ENCODE measurements at places on chromosomes 11 and 22.

GRCh38 chr11:112744041-112744440, 217.2 kb upstream of the NCAM1 start:
- DNase-seq: no peak

GRCh38 chr11:36015799-36016198, 71.9 kb downstream of the LDLRAD3 start:
- DNase-seq: no peak

GRCh38 chr22:20229916-20230775, 38.0 kb downstream of the RTN4R start:
- no peak for DNase-seq

GRCh38 chr11:102413497-102413896, 39.1 kb downstream of the TMEM123 start:
- DNase-seq: peak; percentile 31

- DNase-seq: no peak
These were observed 133.0 kb downstream of the SNX19 start for GRCh38 chr11:130783323-130783722.

GRCh38 chr22:28759861-28760560, 12.5 kb upstream of the CCDC117 start:
- DNase-seq: no peak

DNA sequence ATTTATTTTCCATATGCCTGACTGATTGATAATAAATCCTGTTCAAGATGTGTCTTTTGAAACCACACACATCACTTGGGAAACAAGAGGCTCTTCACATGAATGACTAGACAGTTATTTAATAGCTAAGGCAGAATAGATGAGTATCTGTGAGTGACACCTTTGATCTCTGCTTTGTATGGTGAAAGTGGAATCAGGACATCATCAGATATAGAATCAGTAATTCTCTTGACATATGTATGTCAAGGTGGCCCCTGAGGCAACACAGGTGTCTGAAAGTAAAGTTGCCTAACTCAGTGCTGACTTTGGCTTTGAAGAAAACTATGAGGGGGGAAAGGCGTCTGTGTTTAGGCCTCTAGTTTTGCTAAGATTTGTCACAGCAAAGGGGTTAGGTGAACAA, 11.5 kb upstream of the CASP4 start:
- no peak for DNase-seq

DNA sequence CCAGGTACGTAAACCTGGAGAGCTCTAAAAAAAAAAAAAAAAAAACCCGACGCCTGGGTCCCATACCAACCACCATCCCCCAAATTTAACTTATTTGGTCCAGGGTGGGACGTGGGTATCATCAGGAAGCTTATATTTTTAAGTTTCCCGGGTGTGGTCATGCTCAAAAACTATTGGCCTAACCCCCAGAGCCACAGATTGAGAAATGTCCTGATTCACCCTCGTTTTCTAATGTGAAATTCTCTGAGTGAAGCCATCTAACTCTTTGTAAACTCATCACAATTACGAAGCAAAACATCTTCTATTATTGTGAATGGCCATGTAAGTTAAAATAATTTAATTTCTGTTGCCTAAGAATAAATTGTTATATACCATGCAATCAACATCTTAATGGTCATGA, 29.6 kb downstream of the PAK1 start:
- DNase-seq: no peak

DNA sequence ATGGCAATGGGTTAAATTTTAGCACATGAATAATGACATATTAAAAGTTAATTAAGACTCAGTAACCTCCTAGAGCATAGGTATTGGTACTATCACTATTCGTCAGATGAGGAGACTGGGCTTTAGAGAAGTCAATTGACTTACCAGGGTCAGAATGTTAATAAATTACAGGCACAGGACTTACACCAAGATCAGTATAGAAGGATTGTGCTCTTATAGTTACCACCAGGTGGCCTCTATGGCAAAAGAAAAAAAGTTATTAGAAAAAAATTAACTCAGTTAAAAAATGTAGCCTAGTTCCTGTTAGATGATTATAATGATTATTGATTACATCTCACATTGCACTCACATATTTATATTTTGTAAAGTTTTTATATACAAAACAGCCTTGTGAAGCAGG, 1163.7 kb downstream of the FAM181B start:
- no peak for DNase-seq

GRCh38 chr22:29635734-29636357, 32.4 kb downstream of the NF2 start:
- no peak for DNase-seq

GRCh38 chr11:63892228-63892627, 24.7 kb downstream of the RCOR2 start:
- no peak for DNase-seq

DNA sequence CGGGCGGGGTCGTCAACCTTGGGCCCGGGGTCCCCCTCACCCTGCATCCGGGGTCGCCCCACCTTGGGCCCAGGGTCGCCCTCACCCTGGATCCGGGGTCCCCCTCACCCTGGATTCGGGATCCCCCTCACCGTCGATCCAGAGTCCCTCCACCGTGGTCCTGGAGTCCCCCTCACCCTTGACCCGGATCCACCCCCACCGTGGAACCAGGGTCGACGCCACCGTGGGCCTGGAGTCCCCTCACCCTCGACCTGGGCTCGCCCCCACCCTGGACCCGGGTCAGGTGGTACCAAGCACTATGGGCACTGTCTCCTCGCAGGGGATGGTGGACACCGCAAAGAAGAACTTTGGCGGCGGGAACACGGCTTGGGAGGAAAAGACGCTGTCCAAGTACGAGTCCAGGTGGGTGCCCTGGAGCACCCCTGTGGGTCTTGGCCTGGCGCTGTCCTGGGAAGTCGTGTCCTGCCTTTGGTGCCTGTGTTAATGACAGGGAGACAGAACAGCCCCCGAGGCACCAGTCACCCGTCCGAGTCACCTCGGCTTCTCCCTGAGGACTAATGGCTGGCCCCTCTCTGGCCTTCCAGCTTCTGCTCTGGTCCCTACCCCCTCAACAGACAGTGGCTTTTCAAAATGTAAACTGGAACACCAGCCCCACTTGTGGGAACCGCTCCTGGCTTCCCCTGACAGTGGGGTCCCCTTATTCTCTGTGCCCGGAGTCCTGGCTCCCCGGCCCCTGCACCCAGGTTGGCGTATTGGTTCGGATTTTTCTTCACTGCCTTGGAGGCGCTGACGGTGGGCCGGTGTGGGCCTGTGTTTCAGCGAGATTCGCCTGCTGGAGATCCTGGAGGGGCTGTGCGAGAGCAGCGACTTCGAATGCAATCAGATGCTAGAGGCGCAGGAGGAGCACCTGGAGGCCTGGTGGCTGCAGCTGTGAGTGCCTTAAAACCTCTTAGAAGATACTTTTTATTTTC, 762 bp downstream of the CRELD2 start:
- no peak for DNase-seq

DNA sequence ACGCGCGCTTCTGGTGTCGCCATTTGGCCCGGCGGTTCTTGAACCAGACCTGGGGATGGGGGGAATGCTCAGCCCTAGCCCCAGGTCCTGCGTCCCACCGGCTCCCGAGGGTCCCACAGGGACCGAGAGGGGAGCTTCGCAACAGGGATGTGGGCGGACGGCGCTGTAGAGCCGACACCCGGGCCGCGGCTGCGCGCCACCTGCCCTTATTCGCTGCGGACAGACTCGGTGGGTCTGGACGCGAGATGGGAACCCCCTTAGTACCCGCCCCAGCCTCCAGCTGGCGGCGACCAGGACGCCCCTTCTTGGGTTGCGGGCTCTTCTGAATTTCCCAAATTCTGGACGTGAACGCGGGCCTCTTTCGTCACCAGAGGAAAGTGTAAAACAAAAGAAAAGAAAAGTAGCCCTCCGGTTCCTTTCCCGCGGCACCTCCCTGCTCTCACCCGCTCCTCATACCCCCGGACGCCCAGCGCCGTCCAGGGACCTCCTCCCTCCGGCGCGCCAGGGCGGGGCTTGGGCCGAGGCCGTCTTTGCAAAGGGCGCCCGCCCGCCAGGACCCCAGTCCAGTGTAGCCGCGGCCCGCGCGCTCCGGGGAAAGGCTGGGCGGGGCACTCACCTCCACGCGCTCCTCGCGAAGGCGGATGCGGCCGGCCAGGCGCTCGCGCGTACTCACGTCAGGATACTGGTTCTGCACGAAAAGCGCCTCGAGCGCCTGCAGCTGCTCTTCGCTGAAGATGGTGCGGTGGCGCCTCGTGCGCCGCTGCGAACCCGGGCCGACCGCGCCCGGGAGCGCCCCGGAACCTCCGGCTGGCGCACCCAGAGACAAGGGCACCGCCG, 827 bp downstream of the GSC2 start:
- peak; percentile 13 for DNase-seq

DNA sequence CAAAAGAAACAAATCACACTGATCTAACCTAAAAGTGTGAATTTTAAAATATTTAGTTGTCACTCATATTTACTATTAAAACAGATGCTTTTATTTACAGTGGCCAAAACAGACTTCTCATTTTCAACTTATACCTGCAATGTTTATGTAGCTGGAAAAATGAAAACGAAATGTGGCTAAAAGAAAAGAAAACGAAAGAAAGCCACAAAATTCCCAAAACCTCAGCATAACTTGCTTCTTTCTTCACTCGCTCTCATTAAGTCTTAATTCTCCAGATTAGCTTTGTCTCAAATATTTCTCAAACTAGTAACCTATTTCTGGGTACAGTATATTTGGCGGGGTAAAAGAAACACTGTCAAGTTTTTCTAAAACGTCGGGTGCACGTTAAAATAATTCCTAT, 693 bp downstream of the CSTF3 start:
- no peak for DNase-seq

- DNase-seq: no peak
These were observed 566.7 kb downstream of the BRD1 start for GRCh38 chr22:49260681-49261580.

- no peak for DNase-seq
These were observed 31.7 kb downstream of the DCDC1 start for GRCh38 chr11:31337806-31338205.

GRCh38 chr22:23225724-23226496, 45.6 kb downstream of the BCR start:
- DNase-seq: peak; percentile 27

- no peak for DNase-seq
These were observed 175.8 kb upstream of the BDNF start for GRCh38 chr11:27875831-27876775.

GRCh38 chr11:612201-612960, 3.4 kb downstream of the IRF7 start:
- DNase-seq: peak; percentile 27

GRCh38 chr22:48516571-48516970, 1311.1 kb downstream of the BRD1 start:
- DNase-seq: no peak

DNA sequence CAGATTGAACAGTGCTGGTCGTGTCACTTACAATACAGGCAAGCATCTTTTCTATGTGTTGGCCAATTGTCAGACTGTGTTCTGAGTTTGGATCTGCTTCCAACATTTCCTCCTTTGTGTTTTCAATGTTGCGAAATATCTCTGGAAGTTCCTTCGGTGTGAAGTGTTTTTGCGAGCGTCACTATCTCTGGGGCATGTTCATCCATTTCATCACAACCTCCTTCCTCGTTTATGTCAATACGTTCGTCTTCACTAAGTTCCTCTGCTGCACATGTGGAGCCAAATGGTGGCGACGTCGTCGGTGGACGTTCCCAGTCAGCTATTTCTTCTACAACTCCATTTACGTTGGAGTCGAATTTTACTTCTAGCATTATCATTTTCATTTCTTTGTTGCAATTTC, 100.2 kb upstream of the LMO1 start:
- DNase-seq: peak; percentile 23

- no peak for DNase-seq
These were observed 103.2 kb downstream of the C11orf65 start for GRCh38 chr11:108364159-108364558.

GRCh38 chr11:68528630-68529029, 68.1 kb downstream of the PPP6R3 start:
- peak; percentile 14 for DNase-seq

GRCh38 chr11:120579611-120580031, 68.1 kb downstream of the GRIK4 start:
- no peak for DNase-seq

DNA sequence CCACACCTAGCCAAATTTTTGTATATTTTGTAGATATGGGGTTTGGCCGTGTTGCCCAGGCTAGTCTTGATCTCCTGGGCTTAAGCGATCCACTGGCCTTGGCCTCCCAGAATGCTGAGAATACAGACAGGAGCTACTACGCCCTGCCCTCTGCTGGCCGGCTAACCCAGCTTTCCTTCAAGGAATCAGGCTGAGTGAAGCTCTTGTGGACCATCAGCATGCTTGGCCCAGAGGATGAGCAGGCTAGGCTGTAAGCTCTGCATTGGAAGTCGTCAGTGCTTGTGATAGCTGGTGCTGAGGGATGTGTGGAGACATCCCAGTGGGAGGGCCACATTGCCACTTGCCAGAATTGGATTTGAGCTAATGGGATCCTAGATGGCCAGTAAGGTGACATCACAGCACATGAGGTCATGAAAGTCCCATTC, 60.6 kb downstream of the MED15 start:
- DNase-seq: no peak

DNA sequence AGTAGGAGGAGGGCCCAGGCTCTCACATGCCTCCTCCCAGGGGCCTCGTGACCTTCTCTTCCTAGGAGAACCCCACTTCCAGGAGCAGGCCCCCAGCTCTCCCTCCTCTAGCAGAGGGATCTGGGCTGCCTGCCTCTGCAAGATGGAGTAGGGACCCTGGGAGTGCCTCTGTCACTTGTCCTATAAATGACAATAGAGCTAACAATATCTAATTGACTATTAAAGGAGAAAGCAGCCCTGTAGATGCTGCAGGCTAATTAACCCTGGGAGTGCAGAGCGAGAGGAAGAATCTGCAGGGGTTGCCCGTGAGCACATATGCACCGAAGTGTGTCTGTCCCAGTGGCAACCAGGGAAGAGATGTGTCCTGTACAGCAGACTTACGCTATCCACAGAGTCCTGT, 184.4 kb downstream of the GRIK4 start:
- no peak for DNase-seq

DNA sequence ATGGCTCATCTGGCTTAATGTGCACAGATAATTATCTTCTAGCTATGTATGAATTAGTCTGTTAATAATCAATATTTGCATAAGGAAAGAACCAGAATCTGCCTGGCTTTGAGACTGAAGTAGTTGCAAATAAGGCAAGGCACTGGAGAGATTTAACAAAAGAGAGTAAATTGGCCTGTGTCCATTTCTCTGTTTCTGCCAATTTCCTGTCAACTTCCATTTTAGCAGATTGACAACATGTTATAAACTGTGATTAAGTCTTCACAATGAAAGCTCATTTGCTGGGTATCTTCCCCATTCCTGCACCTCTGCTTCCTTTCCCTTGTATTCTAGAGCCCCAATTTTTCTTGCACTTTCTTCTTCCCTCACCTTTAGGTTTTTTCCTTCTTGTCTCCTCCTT, 5.3 kb upstream of the TMEM123 start:
- no peak for DNase-seq

- DNase-seq: no peak
These were observed 6.3 kb downstream of the ARHGEF17 start for GRCh38 chr11:73314117-73314961.

- no peak for DNase-seq
These were observed 44.2 kb upstream of the MICAL2 start for GRCh38 chr11:12066056-12066798.

- no peak for DNase-seq
These were observed 179.6 kb downstream of the TTC28 start for GRCh38 chr22:28500006-28500405.

All from CD4-positive, alpha-beta T cell treated with Interleukin-1 beta for 1 hour (primary cell).